ENCODE measurements at places on chromosomes 6 and 20. TPM values are rescaled to one million over a fixed set of nuclear protein-coding genes. Genes with fewer than 3 reads are reported as not detected.

The BMP6 gene
- 1.2 TPM for total RNA-seq

The SLC52A3 gene
- total RNA-seq: not detected

The VGLL2 gene
- not detected for total RNA-seq

The PACSIN1 gene
- total RNA-seq: not detected

The NOTCH4 gene
- total RNA-seq: 3.2 TPM

The TRIM31 gene
- not detected for total RNA-seq

The HSF2 gene
- 12.1 TPM for total RNA-seq

The KCNQ2 gene
- not detected for total RNA-seq

The BPIFA1 gene
- not detected for total RNA-seq

The CFAP206 gene
- total RNA-seq: 0.39 TPM

The JPH2 gene
- total RNA-seq: 0.16 TPM

The SRMS gene
- not detected for total RNA-seq

The LY6G6C gene
- total RNA-seq: not detected

The GLP1R gene
- total RNA-seq: not detected

The LBP gene
- 1.3 TPM for total RNA-seq

The POPDC3 gene
- total RNA-seq: 39.7 TPM

The TINAG gene
- not detected for total RNA-seq

The PABPC1L gene
- total RNA-seq: 4.9 TPM

The ZNF311 gene
- total RNA-seq: 1.4 TPM

The PERP gene
- 45.8 TPM for total RNA-seq

The LHFPL5 gene
- total RNA-seq: not detected

The ACSS1 gene
- total RNA-seq: 3.2 TPM

The ENPP5 gene
- 1.0 TPM for total RNA-seq

The AGPAT4 gene
- total RNA-seq: 6.6 TPM

The ZCCHC3 gene
- 17.6 TPM for total RNA-seq

The C6orf132 gene
- total RNA-seq: 1.5 TPM

The CALHM4 gene
- not detected for total RNA-seq

The PGC gene
- not detected for total RNA-seq

The THEMIS gene
- total RNA-seq: not detected

The ABHD16B gene
- total RNA-seq: not detected

The EEF1A2 gene
- total RNA-seq: 1.3 TPM

The XRN2 gene
- 60.0 TPM for total RNA-seq

The DDR1 gene
- total RNA-seq: 24.4 TPM

The APCDD1L gene
- 6.3 TPM for total RNA-seq

The GRM1 gene
- total RNA-seq: 0.08 TPM

The ADGRF1 gene
- not detected for total RNA-seq

The CFB gene
- total RNA-seq: 10.7 TPM

The PACRG gene
- not detected for total RNA-seq

The SOX18 gene
- 0.13 TPM for total RNA-seq
